ENCODE measurements at places on chromosomes 3 and 15.
A peak's percentile ranks its signal among the peaks of the same experiment; 100 is the strongest.

- DNase-seq, result no peak
These were observed 55.0 kb upstream of the LCTL start for GRCh38 chr15:66620744-66621344.

- DNase-seq, result no peak
These were observed 103.2 kb upstream of the TJP1 start for GRCh38 chr15:29925227-29926082.

GRCh38 chr3:32819551-32820348, 2.0 kb downstream of the TRIM71 start:
- DNase-seq, result no peak

DNA sequence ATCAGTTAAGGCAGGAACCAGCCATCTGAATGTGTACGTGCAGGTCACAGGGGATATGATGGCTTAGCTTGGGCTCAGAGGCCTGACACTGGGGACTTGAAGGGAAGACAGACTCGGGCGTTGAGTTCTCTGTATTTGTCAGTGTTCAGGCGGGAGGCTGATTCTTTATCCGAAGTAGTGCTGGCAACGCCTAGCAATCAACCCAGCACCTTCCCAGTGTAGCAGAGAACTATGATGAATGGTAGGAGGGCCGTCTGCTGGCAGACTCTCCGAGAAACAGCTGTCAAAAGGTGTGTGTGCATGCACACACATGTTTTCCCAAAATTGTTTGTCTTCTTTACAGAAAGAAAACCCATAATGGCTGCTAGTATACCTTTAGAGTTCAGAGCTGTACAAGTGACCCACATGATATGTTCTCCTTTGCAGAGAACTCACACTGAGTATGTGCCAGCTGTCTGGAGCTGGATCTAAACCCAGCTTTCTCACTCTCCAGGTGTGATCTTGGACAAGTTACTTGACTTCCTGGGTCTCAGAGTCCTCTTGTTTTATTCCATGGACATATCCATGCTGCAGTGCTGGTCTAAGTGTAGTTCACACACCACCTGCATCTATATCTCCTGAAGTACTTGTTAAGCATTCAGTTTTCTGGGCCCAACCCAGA, 74.5 kb upstream of the LARS2 start:
- no peak for DNase-seq

- no peak for DNase-seq
These were observed 24.3 kb downstream of the PDZRN3 start for GRCh38 chr3:73600293-73600938.

GRCh38 chr3:101842935-101843330, 6.4 kb upstream of the NFKBIZ start:
- DNase-seq, result no peak

- DNase-seq, result no peak
These were observed 152.6 kb downstream of the GREM1 start for GRCh38 chr15:32870240-32871033.

DNA sequence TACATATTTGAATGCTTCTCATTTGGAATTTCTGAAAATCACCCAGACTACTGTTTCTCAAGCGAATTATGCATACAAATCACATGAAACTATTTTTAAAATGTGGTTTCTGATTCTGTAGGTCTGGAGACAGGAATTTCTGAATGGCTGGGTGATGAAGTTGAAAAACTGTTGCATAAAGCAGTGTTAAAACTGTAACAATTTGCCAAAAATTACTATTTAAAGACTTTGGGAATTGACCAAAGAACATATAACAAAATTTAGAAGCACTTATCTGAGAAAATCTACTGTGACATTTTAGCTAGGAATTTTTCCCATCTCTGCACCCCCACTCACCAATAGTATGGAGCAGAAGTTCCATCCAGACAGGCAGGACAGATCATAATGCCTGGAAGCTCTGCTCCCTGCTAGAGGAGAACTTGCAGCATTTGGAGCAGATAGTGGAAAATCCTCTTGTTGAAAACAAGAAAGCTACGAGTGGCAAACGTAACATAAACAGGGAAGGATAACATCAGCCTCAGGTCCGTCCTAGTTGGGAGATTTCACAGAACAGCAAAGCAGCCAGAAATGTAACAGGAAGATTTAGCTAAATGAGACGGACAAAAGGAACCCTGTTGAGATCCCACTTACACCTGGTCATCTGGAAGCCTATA, 132.3 kb upstream of the MCTP2 start:
- no peak for DNase-seq

GRCh38 chr3:22713936-22714335, 489.2 kb upstream of the UBE2E2 start:
- DNase-seq, result no peak

- no peak for DNase-seq
These were observed 104.2 kb downstream of the CORO2B start for GRCh38 chr15:68683026-68683425.

DNA sequence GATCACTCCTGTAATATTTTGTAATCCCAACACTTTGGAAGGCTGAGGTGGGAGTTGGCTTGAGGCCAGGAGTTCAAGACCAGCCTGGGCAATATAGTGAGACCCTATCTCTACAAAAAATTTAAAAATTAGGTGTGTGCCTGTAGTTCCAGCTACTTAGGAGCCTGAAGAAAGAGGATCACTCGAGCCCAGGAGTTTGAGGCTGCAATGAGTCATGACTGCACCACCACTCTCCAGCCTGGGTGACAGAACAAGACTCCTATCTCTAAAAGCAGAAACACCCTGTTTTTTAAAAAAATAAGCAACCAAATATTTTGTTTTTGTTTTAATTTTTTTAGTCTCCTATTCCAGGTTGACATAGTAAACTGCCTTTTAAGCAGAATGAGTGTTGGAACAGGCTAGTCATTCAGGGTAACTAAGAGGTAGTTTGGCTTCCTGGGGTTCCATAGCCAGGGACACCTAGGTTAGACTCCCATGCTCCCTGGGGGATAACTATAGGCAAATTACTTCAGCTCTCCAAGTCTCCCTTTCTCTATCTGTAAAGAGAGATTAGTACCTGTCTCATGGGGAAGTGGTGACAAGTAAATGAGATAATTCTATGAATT, 114.6 kb upstream of the C15orf61 start:
- no peak for DNase-seq

DNA sequence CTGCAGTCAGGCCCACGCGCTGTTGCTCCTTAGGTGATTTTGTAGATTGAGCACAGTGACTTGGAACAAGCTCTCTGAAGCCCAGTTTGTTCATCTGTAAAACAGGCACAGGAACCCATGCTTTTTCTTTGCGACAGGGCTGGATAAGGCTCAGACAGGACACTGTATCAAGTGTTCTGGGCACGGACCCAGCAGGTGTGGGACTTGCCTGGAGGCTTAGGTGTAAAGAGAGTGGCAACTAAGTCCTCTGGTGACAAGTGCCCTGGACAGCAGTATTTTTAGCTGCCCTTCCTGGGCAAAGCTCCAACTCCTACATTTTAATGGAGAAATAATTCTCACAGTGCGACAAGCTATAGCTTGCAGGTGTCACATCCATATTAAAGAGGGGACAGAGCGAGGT, 32.2 kb downstream of the CD276 start:
- DNase-seq, result no peak

- DNase-seq, result no peak
These were observed 93.6 kb downstream of the BOC start for GRCh38 chr3:113304856-113305540.

DNA sequence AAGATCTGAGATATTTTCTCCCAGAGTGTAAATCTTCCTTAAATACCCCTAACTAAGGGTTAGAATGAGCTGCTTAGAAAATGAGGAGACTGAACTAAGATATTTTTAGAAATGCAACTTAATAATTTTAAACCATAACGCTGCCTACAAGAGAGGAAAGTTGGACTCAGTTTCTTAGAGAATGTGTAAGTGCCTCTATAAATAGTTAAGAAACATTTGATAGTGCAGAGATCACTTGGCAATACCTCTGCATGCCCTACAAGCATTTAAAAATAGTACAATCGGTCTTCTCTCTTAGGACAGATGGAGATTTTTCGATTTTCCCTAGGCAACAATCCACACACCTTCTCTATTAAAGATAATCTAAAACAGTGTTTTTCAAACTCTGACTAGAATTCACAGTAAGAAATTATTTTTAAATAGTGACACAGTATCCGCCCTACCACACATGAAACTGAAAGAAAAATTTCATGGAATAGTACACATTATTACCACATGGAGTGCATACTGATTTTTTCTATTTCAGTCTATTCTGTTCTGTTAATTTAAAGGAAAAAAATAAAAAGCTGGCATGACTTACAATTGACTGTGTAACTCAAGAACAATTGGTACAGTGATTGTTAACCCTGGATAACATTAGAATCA, 83.2 kb downstream of the GADL1 start:
- no peak for DNase-seq

GRCh38 chr3:86673991-86674390, 317.0 kb downstream of the VGLL3 start:
- no peak for DNase-seq

- DNase-seq, result no peak
These were observed 567.9 kb downstream of the GOLGA6L6 start for GRCh38 chr15:19973718-19974117.

- no peak for DNase-seq
These were observed 275.4 kb upstream of the CTDSPL start for GRCh38 chr3:37586280-37586679.

GRCh38 chr3:133459400-133459799, 59.5 kb downstream of the BFSP2 start:
- no peak for DNase-seq

DNA sequence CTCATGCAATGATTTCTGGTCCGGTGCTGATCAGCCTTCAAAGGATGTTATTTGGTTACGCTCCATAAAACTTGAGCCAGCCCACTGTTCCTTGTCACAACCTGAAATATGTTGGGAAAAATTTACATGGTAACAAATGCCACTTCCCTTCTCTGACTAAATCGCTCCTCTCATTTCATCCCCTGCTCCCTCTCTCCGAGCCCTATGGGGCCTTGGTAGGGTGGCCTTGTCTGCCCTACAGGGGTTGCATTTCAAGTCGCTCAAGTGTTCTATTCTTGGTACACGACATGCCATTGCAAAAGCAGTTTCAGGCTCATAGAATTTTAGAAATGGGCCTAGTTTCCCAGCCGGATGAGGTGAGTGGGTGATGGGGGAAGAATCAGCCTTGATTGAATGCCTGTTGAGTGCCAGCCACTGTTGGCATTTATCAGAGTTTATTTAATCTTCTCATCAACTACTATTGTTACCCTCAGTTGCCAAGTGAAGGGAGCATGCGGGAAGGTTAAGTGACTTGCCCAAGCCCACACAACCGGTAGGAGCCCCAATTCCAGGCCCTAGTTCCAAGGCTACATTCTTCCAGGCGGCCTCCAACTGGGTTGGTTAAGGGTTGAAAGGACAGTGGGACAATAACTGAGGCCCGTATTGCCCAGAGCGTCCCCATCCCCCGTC, 961 bp upstream of the ABHD2 start:
- DNase-seq, result no peak

DNA sequence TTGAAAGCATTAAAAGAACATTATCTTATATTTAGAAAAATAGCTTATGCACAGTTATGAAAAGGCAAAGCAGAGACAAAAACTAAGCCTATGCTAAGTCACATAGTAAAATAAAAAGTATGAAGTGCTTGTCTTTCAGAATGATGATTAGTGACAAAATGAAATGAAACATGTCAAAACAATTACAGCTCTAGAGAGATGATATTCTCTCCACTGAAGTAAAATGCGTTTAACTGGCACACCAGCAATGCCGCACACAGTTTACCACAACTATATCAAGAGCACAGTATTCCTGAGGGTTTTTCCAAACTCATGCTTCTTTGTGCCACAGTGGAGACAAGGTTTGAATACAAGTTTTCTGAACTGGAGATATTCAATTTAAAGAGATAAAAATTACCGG, 2.1 kb upstream of the ZBBX start:
- DNase-seq, result no peak

DNA sequence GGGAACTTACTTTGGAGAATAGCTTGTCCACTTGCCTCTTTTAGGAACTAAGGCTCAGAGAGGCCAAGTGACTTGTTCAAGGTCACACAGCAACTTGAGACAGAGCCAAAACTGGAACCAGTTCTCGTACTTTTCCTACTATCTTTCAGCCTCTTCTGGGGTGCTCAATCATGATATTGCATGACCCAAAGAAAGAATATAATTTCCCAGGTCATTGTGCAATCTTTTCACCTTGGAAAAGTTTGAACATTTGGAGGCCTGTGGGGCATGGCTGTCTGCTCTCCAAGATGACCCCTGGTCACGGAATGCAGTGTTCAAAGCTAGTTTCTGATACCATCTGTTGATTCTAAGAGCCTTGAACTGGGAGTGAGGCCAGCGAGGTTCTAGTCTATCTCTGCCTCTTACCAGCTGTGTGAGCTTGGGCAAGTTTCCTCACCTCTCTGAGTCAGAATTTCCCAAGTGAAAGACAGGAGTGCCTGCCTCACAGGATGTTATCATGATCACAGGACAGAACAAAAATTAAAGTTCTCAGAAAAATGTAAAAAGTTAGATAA, 89.7 kb downstream of the BDH1 start:
- no peak for DNase-seq

GRCh38 chr15:85393210-85393609, 12.8 kb downstream of the AKAP13 start:
- DNase-seq, result no peak

DNA sequence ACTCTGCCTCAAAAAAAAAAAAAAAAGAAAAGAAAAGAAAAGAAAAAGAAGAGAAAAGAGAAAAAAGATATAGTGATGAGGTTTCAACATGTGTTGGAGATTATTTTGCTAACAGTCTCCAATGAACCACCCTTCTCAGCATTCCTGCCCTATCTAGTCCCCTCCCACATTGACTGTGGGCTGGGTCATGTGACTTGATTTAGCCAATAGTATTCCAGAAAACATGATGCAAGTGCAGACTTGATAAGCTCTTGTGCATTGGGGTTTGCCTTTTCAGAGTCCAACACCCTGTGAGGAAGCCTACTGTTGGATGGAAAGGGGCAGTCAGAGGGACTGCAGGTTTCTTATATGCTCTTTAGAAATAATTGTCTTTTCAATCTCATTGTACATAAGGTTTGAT, 37.8 kb upstream of the MED12L start:
- no peak for DNase-seq

GRCh38 chr3:15955968-15956367, 158.2 kb upstream of the ANKRD28 start:
- DNase-seq, result no peak

- DNase-seq, result peak; percentile 18
These were observed 62.3 kb downstream of the APBA2 start for GRCh38 chr15:28948036-28948435.

DNA sequence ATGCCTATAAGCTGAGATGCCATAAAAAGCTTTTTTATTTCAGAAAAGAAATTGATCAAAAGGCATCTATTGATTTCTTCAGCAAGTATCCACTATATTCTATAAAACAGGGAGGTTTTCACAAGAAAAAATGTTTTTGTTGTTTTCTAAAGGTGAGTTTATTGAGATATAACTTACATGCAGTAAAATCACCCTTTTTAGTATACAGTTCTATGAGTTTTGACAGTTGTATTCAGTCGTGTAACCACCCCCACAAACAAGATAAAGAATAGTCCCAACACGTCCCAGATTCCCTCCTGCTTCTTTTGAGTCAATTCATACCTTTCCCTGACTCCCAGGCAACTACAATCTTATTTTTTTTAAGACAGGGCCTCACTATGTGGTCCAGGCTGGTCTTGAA, 7.8 kb downstream of the INTS14 start:
- DNase-seq, result no peak

Measured in dorsolateral prefrontal cortex (tissue), 122 donors.